ENCODE measurements at places on chromosomes 7 and 10.

- no peak for DNase-seq
Measured at GRCh38 chr10:14654821-14655382, 119.8 kb downstream of the FAM107B start.

DNA sequence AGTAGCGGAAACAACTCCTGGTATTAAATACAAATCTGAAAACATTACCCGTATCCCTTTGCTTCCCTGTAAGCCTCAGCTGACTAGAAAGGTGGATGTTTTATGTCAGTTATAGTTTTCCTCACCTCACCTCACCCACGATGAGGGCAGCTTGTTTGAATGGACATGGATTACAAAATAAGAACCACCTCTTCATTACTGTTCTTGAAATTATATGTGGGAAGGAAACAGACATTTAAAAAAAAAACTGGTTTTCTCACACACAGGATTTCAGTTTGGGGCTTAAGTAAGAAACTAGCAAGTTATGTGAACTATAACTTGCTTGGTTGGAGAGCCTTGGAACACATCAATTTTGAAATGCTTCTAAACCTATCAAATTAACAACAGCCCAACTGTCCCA lies 232.9 kb upstream of the CCDC6 start:
- DNase-seq = no peak

DNA sequence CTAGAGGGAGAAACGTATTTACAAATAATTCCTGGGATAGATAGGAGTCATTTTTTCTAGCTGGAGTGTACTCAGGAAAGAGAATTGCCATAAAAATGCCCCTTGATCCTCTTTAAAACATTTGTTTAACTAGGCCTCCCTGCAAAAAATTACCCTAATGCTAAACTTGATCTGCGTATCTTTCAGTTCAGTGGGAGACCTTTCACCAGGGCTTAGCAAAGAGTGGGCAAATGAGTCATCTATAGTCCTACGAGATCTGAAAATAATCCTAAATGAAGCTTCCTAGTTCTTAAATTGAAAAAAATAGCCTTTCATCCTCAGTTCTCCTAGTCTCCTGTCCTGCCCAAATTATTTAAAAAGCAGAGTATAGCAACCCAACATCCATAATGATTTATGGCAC lies 198.6 kb upstream of the FRMD4A start:
- no peak for DNase-seq

DNA sequence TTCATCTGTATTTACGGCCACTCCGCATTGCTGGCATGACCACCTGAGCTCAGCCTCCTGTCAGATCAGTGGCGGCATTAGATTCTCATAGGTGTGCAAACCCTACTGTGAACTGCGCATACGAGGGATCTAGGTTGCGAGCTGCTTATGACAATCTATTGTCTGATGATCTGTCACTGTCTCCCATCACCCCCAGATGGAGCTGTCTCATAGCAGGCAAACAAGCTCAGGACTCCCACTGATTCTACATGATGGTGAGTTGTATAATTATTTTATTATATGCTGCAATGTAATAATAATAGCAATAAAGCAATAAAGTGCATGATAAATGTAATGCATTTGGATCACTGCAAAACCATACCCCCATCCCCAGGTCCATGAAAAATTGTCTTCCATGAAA lies 1172.9 kb upstream of the AUTS2 start:
- no peak for DNase-seq

- DNase-seq = no peak
Measured at GRCh38 chr10:6973899-6974298, 393.8 kb upstream of the PRKCQ start.

DNA sequence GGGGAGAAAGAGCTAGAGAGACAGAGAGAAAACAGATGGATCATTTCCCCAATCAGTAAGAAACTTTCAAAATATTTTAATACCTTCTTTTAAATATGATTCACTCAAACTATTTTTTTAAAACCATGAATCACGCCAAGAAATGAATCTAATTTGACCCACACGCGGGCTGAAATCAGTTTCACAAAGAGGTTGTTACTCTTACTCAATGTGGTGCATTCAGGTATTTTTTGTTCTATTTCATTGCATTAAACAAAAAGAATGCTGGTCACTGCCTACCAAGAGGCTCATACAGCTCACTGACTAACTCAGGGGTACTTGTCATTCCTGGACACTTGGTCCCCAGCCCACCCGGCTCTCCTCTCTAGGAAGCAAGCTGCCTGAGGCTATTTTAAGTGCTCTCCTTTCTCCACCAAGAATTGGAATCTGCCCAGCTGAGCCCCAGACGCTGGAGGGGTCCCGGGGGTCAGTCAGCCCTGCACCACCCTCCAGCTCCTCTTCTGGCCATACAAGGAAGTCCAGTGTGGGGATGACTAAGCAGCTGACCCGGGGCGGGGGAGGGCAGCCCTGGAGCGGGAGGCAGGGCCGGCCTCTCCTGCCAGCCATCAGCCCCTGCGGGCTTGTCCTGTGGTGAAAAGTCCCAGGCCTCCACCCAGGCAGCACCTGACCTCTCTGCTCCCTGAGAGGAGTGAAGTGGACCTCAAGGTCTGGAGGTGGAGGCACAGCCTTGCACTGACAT lies 21.7 kb upstream of the PFKP start:
- DNase-seq = no peak

GRCh38 chr7:19146699-19147098 lies 1.5 kb upstream of the FERD3L start:
- DNase-seq = no peak

DNA sequence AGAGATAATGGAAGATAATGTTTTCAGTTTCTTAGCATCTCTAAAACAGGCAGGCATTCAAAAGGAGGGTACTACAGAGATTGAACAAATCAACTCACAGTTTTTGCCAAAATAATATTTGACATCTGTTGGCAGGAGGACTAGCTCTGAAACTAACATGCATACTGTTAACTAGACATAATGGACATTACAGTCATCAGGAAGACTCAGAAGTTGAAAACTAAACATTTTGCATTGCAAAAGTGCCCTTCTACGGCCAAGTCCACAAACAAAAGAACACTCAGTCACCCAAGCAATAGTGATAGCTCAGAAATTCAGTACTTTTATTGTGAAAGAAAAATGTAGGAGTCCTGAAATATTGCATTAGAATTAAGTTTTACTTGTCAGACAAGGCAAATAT lies 399.0 kb downstream of the HGF start:
- no peak for DNase-seq

DNA sequence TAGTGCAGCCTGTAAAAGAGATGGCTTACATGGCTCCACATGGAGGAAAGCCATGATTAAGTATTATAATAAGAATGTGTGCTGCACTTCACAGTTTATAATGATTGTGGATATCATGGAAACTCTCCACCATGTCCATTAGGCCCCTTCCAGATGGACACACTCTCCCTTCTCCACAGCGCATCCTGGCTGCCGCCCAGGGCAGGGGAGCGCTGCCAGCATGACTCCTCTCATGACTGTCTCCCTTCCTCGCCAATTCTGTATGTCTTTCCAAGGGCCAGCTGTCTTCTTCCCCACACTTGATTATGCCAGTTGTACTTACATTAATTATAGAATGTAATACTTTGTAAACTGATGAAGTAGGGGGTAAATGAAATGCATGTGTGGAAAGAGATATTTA lies 259.3 kb upstream of the TMEM72 start:
- DNase-seq = no peak

DNA sequence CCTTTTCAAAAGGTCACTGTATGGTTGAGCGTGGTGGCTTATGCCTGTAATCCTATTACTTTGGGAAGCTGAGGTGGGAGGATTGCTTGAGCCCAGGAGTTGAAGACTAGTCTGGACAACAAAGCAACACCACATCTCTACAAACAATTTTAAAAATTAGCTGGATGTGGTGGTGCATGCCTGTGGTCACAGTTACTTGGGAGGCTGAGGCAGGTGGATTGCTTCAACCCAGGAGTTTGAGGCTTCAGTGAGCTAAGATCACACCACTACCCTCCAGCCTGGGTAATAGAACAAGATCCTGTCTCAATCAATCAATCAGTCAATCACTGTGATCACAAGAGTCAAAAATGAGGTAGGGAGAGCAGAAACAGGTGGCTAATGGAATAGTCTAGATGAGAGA lies 97.0 kb downstream of the SUGCT start:
- no peak for DNase-seq

DNA sequence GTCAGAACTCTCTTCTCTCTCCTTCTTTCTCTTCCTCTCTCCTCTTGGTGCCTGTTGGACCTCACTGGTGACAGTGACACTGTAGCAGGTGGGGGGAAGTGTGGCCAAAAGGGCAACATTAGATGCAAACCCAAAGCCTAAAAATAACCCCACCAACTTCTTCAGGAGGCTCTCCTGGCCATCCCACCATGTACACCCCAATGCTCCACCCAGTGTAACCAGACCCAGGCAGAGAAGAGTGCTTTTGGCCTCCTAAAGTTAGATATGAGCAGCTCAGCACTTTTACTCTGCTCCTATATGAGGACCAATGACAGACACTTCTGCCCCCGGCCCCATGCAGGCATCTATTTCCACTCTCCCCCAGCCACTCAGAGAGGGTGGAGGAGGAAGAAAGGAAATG lies 5.5 kb downstream of the MYOZ1 start:
- no peak for DNase-seq

DNA sequence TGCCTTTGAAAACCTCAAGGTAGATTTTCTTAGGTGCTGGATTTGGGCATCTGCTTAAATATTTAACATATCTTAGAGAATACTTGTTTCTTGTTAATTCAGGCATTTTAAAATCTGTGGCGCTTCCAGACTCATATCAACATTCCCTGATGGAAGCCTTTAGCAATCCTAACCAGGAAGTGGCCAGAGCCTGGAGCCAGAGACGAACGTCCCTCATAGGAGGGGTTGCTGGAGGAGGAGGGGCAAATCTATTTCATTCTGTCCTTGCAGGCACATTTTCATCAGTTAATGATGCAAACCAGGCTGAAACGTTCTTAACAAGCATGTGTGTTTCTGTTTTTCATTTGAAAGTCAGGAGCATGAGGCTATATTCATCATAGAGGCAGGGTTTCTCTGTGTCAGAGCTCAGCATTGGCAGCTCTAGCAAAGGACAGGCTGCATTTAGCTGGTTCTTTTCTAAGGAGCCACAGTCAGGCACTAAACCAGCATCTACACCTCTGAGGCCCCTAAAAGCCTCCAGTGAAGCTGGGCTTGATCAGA lies 17.8 kb upstream of the IFIT2 start:
- peak; percentile 88 for DNase-seq

DNA sequence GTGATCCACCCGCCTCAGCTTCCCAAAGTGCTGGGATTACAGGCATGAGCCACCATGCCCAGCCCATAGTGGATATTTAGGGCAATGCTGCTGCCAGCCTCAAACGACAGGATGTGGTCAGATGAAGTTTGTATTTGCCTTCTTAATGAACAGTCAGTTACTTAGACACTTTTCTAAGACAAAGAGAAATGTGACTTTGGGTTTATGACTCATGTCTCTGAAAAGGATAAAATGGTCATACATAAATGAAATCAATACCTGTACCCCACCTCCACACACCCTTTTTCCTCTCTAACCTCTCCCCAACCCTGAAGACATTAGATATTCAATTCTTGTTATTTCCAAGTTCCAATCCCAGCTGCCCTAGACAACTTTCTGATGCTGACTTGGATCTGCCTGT lies 109.3 kb upstream of the INSIG1 start:
- no peak for DNase-seq

DNA sequence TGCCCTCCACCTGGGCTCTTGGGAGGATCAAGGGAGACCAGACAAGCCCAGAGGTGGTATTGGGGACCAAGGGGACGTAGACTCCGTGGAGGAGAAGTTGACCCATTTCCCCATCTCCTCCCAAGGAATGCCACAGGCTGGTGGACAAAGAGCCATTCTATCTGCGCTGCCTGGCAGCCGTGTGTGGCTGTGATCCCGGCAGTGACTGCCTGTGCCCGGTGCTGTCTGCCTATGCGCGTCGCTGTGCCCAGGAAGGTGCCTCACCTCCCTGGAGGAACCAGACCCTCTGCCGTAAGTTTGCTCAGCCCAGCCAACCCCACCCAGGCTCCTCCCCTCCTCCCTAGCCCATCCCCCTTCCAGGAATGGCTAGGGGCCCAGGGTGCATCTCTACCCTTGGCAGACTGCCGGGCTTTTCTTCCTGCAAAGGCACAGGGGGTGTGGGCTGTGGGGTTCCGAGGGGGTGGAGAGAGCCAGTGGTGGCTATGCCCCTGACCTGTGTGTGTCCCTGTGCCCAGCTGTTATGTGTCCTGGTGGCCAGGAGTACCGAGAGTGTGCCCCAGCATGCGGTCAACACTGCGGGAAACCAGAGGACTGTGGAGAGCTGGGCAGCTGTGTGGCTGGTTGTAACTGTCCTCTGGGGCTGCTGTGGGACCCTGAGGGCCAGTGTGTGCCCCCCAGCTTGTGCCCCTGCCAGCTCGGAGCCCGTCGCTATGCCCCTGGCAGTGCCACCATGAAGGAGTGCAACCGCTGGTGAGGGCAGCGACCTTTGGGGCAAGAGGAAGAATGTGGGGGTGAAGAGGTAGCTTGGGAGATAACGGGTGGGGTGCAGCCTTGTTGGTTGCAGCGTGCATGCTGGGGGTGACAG lies 10.2 kb upstream of the ZNF467 start:
- no peak for DNase-seq

DNA sequence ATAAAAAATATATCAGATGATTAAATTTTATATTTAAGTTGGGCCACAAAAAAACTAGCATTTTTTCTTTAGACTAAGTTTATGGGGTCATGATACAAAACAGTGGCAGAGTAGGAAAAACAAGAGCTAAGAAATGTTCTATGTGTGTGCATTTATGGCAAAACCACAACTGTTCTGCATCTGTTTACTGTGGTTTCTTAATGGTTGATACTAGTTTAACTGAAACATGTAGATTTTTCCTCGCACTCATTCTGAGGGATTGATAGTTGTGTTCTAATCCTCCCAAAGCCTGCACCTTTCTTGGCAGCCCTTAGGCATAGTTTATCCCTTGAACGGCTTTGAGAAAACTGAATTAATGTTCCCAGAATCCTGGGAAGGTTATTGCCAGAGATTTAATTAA lies 66.6 kb upstream of the PHYHIPL start:
- DNase-seq = no peak

GRCh38 chr10:12358863-12359564 lies 9.7 kb downstream of the CAMK1D start:
- no peak for DNase-seq

- DNase-seq = no peak
Measured at GRCh38 chr7:5596046-5596895, 172.6 kb upstream of the TNRC18 start.

- DNase-seq = no peak
Measured at GRCh38 chr7:75986147-75986781, 8.1 kb downstream of the TMEM120A start.

- peak; percentile 32 for DNase-seq
Measured at GRCh38 chr10:79274279-79275104, 72.8 kb upstream of the PPIF start.
